ENCODE measurements at places on chromosomes 12 and 14.

DNA sequence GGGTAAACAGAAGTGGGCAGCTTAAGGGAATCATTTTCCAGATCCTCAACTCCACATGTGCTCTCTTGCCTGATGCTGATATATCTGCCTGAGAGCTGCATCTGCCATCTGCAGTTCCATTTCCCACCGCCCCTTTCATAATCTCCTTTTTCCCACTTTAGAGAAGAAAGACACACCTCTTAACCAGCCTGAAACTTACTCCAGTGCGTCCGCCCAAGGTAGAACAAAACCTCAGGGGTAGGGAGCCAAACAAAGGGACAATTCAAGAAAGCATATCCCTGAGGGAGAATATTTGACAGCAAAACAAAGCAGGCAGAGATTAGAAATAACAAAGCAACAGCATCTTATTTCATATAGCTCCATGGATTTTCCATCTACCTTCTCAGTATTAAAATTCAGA, 4.3 kb downstream of the MDM1 start:
- DNase-seq: no peak

GRCh38 chr12:11978726-11979384, 91.9 kb upstream of the BCL2L14 start:
- no peak for DNase-seq

DNA sequence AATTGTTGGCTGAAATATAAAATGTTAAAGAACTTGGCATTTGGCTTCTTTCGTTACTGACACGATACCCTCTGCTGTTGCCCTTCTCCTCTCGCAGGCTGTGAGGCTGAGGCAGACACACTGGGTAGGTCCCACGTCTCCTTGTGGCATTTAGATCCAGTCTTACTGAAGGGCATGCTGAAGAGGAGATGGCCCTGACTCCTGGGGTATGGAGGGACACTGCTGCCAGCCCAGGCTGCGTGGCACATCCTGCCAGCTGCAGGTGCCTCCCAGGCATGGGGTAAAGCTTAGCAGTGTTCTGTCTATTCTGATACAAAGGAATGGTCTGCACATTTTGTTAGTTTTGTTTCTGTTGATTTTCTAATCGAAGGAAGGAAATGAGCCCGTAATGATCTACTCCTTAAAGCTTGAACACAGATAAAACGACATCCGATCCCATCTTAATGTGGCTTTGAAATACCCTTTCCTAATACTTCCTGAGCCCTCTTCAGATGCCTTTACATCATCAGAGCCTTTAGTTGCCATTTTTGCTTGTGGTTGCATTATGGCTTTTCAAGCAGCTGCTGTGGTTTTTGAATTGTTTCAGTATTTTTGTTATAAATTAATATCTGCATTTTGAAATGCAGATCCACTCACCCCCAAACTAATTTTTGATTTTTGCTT, 61.1 kb downstream of the WDR20 start:
- DNase-seq: no peak

GRCh38 chr14:98189511-98189910, 1082.5 kb downstream of the BCL11B start:
- no peak for DNase-seq

GRCh38 chr12:118355843-118356242, 16.9 kb downstream of the TAOK3 start:
- no peak for DNase-seq

DNA sequence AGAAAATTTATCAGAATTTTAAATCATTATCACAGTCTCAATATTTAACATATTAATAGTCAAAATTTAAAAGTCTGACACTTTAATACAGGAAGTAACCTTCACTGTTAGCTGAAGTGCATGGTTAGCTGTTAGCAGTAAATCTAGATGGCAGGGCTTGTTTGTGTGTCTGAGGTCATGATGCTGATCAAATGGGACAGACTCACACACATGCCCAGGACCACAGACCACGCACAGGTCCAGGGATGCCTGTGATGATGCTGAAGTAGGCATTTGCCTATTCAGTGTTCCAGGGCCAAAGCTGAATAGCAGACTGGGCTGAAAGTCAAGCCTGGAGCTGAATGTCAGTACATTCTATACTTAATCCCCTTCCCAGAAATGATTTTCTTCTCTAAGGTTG, 20.5 kb downstream of the FNTB start:
- DNase-seq: no peak

- no peak for DNase-seq
Measured at GRCh38 chr12:122891661-122892525, 4.0 kb downstream of the VPS37B start.

Data from stimulated activated CD8-positive, alpha-beta memory T cell treated with anti-CD3 and anti-CD28 coated beads, Interleukin-4, amount 100 ng/mL, for 48 hours (primary cell).